ENCODE measurements at places on chromosomes 4 and X.

DNA sequence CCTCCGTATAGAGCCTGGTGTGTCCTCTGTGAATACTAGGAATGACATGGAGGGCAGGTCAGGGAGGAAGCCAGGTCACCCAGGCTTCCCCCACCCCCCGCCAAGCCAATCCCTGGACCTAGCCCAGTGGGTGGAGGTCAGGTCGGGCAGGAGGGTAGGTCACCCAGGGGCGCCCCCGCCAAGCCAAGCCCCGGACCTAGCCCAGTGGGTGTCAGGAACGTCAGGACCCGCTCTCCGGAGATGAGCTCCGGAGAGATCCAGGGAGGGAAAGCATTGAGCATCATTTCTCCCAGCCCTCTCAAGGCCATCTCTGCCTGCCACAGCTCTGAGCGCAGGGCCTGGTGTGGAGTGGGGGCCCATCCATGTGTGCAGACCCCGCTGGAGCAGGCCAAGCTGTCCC is 48.6 kb downstream of the WFS1 start:
- DNase-seq = no peak

GRCh38 chr4:120796271-120796670 is 126.3 kb downstream of the PRDM5 start:
- no peak for DNase-seq

DNA sequence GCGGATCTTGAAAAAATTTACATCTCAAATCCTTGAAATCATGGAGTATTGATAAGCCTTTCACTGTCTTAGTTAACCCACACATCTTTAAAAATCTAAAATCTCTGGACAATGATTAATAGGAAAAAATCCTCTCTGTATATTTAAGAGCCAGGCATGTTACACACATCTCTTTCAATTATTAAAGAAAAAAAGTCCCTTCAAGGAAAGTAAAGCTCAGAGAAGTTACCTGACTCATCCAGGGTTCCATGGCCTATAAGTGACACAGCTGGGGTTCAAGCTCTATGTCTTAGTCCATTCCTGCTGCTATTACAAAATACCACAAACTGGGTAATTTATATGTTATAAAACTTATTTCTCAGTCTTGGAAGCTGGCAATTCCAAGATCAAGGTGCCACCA is 14.2 kb upstream of the FGF16 start:
- no peak for DNase-seq

DNA sequence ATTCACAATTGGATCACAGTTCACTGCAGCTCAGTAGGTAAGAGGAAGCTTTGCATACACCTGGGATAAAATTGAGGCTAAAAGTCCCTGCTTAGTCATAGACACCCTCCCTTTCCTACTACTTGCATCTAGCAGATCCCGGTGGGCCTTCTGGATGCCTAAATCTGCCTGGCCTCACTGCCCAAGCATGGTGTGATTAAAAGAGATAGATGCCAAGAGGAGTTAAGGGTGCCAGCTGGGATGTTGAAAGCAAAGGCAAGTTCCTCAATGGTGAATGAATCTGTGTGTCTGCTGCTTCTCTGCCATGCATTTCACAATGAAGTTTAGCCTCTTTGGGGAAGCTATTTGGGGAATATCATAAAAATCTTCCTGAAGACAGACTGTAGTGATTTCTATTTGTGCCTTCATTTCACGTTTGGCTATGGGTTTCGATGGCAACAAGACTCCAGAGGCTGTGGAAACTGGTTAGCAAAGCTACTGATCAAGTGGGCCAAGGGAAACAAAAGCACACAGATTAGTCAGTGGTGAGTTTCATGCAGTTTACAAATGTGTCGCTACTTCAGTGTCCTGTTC is 534.0 kb downstream of the ANKRD50 start:
- DNase-seq = no peak

DNA sequence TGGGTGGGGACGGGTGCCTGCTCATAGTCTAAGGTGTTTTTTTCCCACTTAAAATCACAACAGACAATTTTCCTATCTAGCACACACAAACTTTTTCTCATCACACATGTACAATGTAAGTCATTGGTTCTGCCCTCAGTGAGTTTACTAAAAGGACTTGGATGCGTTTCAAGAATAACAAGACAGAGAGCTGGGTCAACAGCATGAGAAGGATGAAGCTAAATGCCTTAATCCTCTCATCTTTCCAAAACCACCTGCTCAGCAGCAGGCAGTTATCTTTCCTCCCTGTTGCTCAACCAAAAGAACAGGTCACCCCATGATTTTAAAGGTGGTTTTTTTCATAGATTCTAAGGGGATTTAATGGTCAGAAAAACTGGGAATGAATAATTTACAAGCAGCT is 40.1 kb downstream of the OFD1 start:
- DNase-seq = no peak

- no peak for DNase-seq
Measured at GRCh38 chr4:57445686-57446085, 335.5 kb upstream of the IGFBP7 start.

DNA sequence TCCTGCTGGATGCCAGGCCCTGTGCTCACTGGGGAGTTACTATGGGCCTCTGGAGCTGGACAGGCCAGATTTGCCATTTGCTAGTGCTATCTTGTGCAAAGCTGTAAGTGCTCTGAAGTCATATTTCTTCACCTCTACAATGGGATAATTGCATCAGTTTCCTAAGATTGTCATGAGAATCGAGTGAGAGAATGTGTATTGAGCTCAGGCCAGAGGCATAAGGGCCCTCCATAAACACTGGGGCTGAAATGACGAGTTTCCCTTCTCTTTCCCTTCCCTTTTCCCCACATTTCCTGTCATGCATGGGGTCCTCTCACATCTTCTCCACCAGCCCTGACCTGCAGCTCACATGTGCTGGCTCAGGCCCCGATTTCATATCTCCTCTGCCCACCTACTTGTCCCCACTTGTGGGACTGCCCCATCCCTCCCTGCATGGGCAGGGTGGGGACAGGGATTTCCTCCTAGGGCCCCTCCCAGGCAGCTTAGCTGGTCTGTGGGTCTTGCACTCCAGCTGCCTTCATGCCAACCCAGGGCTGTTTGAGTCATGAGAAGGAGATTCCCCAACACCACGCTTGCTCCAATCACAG is 358.8 kb downstream of the MID1IP1 start:
- no peak for DNase-seq

- DNase-seq = no peak
Measured at GRCh38 chr4:77097611-77098010, 21.8 kb upstream of the CCNI start.

DNA sequence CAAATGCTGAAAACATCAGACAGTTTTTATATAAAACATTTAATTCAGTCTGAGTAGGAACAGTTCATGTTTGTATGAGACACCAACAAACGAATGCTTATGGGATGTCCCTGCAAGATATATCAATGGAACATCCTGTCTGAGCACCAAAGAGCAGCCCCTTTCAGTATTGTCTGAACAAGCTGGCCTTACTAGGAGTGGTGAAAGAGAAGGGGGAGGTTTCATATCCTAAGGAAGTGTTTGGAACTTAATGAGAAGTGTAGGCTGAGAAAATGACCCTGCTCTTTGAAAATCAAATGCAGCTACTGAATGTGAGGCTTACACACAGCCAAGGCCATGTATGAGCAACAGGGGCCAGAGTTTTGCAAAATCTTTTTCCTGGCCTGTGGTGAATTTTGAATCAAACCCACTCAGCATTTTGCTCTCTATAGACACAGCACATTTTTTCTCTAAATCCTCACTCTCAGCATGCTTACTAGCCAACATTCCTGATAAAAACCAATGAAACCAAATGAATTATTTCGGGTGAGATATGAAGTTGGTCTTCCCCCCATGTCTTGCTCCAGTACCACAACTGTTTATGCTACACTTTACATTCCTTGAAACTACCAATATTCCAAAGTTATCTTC is 119.4 kb downstream of the LUZP4 start:
- no peak for DNase-seq

- DNase-seq = no peak
Measured at GRCh38 chr4:18882468-18882867, 860.9 kb upstream of the LCORL start.

DNA sequence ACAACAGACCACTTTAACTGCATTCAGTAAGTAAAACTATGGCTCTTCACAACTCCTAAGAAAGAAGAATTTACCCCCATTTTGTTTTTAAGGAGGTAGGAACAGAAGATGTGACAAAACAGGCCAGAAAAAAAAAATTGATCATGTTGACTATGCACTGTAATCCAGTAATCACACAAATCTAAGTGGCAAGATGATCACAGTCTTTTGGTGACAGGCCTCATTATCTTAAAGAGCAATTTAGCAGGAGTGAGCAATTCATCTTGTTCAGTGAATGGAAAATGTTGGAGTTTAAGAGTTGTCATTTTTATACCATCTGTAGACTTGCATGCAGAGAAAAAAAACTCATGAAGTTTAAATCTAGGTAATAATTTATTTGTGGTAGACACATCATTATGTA is 115.1 kb downstream of the SLC39A8 start:
- DNase-seq = no peak

DNA sequence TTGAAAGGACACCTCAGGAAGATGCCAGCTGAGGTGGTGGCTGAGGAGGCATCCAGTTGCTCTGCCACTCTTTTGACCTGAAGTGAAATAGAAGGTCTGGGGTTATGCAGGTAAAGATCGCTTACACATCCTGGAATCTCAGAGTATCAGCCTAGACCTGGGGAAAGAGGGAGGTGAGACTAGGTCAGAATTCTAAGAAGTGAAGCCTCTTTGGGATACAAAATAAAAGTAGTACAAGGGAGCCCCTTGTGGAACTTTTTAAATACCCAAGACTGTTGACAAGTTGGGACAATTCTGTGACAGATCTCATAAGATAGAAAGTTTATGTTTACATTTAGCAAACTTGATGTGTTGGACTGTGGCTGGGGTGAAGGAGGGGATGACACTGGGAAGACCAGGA is 263.1 kb downstream of the SPRY1 start:
- DNase-seq = peak; percentile 2

DNA sequence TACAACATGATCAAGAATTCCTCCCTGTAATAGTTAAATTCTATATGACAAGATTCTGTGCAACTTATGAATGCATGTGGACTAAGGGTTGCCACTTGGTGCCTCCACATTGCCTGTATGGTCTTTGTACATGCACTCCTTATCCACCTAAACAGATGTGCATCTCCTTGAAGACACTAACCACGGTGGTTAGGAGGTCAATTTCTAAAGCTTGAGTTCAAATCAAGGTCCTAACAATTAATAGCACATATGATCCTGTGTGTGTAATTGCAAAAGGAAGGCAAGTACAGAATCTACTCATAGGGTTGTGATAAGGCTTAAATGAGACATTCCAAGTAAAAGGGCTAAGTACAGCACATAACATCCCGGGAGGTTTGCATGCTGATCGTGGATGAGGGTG is 1.5 kb upstream of the IL21 start:
- no peak for DNase-seq

- no peak for DNase-seq
Measured at GRCh38 chrX:14837155-14837554, 35.7 kb downstream of the FANCB start.

GRCh38 chr4:4326166-4326565 is 36.1 kb downstream of the ZBTB49 start:
- no peak for DNase-seq

GRCh38 chr4:59455751-59456150 is 1744.4 kb upstream of the ADGRL3 start:
- no peak for DNase-seq

GRCh38 chrX:82765811-82766210 is 742.3 kb upstream of the POU3F4 start:
- no peak for DNase-seq

- no peak for DNase-seq
Measured at GRCh38 chr4:184689681-184690080, 40.1 kb downstream of the PRIMPOL start.

GRCh38 chrX:25810202-25810601 is 327.9 kb upstream of the MAGEB18 start:
- no peak for DNase-seq

- no peak for DNase-seq
Measured at GRCh38 chrX:76971393-76972376, 475.5 kb upstream of the FGF16 start.

- DNase-seq = no peak
Measured at GRCh38 chr4:155497306-155497705, 120.5 kb upstream of the MAP9 start.

DNA sequence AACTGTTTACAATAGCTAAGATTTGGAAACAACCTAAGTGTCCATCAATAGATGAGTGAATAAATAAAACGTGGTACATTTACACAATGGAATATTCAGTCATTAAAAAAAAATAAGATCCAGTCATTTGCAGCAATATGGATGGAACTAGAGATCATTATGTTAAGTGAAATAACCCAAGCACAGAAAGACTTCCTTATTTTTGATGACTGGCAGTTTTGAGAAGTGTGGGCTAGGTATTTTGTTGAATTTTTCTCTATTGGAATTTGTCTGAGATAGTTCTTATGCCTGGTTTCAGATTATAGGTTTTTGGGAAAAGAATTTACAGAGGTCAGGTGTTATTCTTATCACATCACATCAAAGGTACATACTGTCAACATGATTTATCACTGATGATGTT is 293.8 kb upstream of the ARSJ start:
- DNase-seq = no peak

DNA sequence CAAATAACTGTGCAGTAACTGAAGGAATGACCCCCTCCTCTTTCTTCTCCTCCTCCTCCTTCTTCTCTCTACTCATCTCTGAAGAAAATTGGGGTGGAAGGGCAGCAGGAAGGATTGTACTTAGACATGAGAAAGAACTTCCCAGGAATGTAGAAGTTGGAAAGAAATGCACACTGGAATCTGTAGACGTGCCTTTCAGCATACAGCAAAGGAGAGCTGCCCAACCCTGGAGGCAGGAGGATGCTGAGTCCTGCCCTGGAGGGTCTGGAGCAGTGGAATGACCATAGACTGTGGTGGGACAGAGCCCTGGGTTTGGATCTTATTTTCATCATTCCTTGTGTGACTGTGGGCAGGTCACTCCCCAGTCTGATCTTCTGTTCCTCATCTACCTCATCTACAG is 80.1 kb downstream of the PJA1 start:
- DNase-seq = no peak

- no peak for DNase-seq
Measured at GRCh38 chr4:52103319-52103718, 52.2 kb downstream of the SPATA18 start.

DNA sequence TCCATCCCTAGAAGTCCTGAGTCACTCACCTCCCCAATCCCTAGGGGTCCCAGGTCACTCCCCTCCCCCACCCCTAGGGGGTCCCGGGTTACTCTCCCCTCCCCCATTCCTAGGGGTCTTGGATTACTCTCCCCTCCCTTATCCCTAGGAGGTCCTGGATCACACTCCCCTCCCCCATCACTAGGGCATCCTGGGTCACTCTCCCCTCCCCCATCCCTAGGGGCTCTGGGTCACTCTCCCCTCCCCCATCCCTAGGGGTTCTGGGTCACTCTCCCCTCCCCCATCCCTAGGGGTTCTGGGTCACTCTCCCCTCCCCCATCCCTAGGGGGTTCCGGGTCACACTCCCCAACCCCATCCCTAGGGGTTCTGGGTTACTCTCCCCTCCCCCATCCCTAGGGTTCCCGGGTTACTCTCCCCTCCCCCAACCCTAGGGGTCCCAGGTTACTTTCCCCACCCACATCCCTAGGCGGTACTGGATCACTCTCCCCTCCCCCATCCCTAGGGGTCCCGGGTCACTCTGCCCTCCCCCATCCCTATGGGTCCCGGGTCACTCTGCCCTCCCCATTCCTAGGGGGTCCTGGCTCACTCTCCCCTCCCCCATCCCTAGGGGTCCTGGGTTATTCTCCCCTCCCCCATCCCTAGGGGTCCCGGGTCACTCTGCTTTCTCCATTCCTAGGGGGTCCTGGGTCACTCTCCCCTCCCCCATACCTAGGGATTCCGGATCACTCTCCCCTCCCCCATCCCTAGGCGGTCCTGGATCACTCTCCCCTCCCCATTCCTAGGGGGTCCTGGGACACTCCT is 2.1 kb downstream of the ASMTL start:
- DNase-seq = no peak

GRCh38 chrX:17082831-17083230 is 136.4 kb downstream of the REPS2 start:
- no peak for DNase-seq

Measured in CD4-positive, alpha-beta T cell treated with Interleukin-15 for 4 hours (primary cell).